Activated T-cell treated with anti-CD3 and anti-CD28 coated beads, Interleukin-2, amount 50 U/mL, for 72 hours (primary cell): ENCODE measurements at places on chromosomes 12 and 14. TPM values are rescaled to one million over a fixed set of nuclear protein-coding genes. Genes with fewer than 3 reads are reported as not detected.

The TROAP gene
- 63.8 TPM for total RNA-seq

DNA sequence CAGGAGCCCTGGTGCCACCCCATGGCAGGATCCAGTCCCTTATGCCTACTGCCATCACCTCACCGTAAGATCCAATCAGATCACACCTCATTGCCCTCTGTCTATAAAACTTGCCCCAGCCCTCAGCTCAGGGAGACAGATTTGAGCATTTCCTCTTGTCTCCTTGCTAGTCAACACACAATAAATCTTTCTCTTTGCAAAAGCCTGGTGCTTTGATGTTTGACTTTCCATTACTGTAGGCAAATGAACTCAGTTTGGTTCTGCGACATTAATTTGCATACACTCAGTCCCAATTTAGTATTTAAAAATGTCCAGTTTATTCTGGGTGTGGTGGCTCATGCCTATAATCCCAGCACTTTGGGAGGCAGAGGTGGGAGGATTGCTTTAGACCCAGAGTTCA, 188.4 kb downstream of the AEBP2 start:
- DNase-seq: no peak

- DNase-seq: no peak
Measured at GRCh38 chr14:92770484-92770883, 22.1 kb upstream of the LGMN start.

The RPL6 gene
- total RNA-seq: 1,400 TPM

The MBIP gene
- 35.2 TPM for total RNA-seq

- no peak for DNase-seq
Measured at GRCh38 chr12:58247633-58248032, 306.3 kb downstream of the ATP23 start.

DNA sequence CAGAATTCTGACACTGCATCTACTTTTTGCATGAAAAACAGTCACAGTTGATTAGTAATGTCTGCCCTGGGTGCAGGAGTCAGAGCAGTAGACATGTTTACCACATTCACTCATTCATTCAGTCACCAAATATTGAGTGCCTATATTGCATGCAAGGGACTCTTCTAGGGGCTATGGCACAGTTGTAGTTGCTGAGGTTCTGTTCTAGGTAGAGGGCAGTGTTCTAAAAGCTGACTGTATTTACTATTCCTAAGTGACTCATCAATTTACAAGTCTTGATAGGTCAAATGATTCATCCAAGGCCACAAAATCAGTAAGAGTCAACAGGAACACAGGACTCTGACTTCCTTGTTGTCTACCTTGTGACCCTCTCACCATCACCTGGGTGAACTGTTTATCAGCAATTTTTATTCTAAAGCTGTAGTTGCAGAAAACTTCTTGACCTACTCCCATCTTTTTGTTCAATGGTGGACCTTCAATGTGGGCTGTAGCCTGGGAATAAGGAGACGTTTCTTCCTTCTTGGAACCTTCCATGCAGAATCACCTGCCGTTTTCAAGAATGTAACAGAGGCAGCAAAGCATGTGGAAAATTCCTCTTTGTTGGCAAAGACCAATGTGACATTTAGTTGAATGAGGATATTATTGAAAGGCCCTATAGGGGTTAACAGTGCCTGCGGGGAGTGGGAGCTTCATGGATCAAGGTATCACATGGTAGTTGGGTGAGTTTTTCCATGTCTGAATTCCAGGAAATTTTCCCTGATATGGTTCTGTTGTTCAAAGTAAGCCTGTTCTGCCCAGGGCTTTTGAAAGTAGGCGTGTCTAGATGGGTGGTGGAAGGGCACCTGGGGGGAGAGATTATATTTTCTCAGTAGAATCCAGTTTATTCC, 223.2 kb downstream of the KTN1 start:
- peak; percentile 35 for DNase-seq

- DNase-seq: peak; percentile 87
Measured at GRCh38 chr12:52036587-52037171, 14.6 kb upstream of the NR4A1 start.

- no peak for DNase-seq
Measured at GRCh38 chr12:14779834-14780233, 23.4 kb downstream of the WBP11 start.

The GPR68 gene
- total RNA-seq: 19.2 TPM

- no peak for DNase-seq
Measured at GRCh38 chr12:31218203-31219025, 107.5 kb downstream of the SINHCAF start.

- no peak for DNase-seq
Measured at GRCh38 chr12:102567031-102567985, 86.9 kb upstream of the IGF1 start.

- DNase-seq: no peak
Measured at GRCh38 chr12:132205271-132206045, 61.2 kb downstream of the NOC4L start.

The KRT8 gene
- 0.65 TPM for total RNA-seq

GRCh38 chr14:31435276-31435675, 14.9 kb upstream of the HEATR5A start:
- no peak for DNase-seq
